ENCODE measurements at places on chromosomes 13 and 19. TPM values are rescaled to one million over a fixed set of nuclear protein-coding genes. Genes with fewer than 3 reads are reported as not detected.
A peak's percentile ranks its signal among the peaks of the same experiment; 100 is the strongest.

GRCh38 chr13:44263751-44264620 is 109.6 kb upstream of the SERP2 start:
- peaks cover 32% of the 10 kb centered on the region for H3K27me3 ChIP-seq
- H3K4me1 ChIP-seq: peaks cover 26% of the 10 kb centered on the region
- H3K36me3 ChIP-seq: no peaks in the 10 kb centered on the region
- no peak for DNase-seq

GRCh38 chr13:99431927-99432608 is 69.2 kb upstream of the TM9SF2 start:
- no peaks in the 10 kb centered on the region for H3K36me3 ChIP-seq
- no peak for DNase-seq
- peak overlapping the region; percentile 76 for H3K4me3 ChIP-seq
- peaks cover 6% of the 10 kb centered on the region for H3K27me3 ChIP-seq
- H3K27ac ChIP-seq: peak overlapping the region; percentile 74
- peaks cover 29% of the 10 kb centered on the region for H3K4me1 ChIP-seq

GRCh38 chr13:97889803-97890202 is 63.7 kb upstream of the IPO5 start:
- H3K36me3 ChIP-seq: no peaks in the 10 kb centered on the region
- peaks cover 23% of the 10 kb centered on the region for H3K4me1 ChIP-seq
- H3K4me3 ChIP-seq: no peak overlapping the region
- peak overlapping the region; percentile 18 for H3K27ac ChIP-seq
- H3K27me3 ChIP-seq: no peaks in the 10 kb centered on the region

DNA sequence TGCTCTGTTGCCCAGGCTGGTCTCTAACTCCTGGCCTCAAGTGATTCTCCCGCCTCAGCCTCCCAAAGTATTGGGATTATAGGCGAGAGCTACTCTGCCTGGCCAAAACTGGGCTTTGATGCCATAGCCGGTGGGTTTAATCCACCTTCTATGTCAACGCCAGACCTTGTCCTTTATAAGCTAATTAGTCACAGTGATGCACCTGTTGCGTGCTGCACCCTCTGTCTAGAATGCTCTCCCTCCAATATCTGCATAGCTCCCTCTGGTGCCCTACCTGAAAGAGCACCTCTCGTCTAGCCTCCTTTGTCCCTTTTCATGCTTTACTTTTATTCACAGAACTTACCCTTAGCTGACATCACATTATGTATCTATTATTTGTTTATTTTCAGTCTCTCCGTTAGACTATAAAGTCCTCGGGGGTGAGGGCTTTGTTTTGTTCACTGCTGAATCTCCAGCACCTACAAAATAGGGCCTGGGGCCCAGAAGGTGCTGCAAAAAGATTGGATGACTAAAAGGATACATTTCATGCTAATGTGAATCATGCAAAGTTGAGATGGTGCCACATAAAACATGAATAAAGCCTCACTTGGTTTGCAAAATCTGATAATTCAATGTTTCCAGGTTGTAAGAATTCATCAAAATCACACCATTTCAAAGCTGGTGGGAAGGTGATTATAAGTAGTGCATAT is 148.1 kb downstream of the USP12 start:
- no peak for DNase-seq
- no peaks in the 10 kb centered on the region for H3K36me3 ChIP-seq
- no peak overlapping the region for H3K4me3 ChIP-seq

The A1BG gene
- 31.9 TPM for total RNA-seq

DNA sequence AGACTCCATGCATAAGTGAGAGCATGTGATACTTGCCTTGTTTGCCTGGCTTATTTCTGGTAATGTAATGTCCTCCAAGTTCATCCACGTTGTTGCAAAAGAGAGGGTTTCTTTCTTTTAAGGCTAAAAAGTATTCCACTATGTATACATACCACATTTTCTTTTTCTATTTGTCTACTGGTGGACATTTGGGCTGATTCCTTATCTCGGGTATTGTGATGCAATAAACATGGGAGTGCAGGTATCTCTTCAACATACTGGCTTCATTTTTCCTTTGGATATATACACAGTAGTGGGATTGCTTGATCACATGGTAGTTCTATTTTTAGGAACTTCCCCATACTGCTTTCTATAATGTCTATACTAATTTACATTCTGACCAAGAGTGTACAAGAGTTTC is 49.6 kb upstream of the EBPL start:
- no peak overlapping the region for H3K27ac ChIP-seq
- H3K36me3 ChIP-seq: peaks cover 16% of the 10 kb centered on the region
- H3K4me1 ChIP-seq: no peaks in the 10 kb centered on the region
- no peaks in the 10 kb centered on the region for H3K27me3 ChIP-seq

DNA sequence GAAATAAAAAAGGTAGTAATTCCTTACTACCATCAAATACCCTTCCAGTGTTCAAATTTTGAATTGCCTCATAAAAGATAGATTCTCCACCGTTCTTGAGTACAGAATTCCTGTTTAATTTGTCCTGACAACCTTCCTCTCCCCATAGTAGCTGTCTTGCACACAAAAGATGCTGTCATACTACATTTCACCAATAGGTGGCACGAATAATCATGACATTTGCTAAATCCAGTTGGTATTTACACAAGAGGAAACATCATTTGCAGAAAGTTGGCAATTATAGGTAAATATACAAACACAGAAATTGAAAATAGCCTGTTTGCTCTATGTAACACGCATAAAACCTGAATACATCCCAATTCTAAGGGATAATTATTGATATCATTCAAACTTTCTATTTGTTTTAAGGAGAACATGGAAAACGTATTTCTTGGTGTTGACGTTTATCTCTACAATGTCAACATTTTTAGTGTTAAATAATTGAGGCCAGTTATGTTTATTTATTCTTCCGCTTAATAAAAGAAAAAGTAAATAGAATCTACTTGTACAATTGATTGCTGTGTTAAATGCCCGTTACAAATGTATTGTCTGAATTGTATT is 58.3 kb upstream of the CLDN10 start:
- H3K27ac ChIP-seq: no peak overlapping the region
- H3K4me3 ChIP-seq: no peak overlapping the region
- peaks cover 8% of the 10 kb centered on the region for H3K27me3 ChIP-seq
- no peaks in the 10 kb centered on the region for H3K36me3 ChIP-seq
- peak; percentile 65 for DNase-seq
- H3K4me1 ChIP-seq: no peaks in the 10 kb centered on the region

- H3K4me3 ChIP-seq: no peak overlapping the region
- no peaks in the 10 kb centered on the region for H3K27me3 ChIP-seq
- H3K36me3 ChIP-seq: no peaks in the 10 kb centered on the region
- H3K4me1 ChIP-seq: no peaks in the 10 kb centered on the region
- H3K27ac ChIP-seq: no peak overlapping the region
- peak; percentile 58 for DNase-seq
These were observed 60.4 kb upstream of the OLFM4 start for GRCh38 chr13:52968074-52968700.

The FSD1 gene
- 12.8 TPM for total RNA-seq

The HS6ST3 gene
- total RNA-seq: not detected

DNA sequence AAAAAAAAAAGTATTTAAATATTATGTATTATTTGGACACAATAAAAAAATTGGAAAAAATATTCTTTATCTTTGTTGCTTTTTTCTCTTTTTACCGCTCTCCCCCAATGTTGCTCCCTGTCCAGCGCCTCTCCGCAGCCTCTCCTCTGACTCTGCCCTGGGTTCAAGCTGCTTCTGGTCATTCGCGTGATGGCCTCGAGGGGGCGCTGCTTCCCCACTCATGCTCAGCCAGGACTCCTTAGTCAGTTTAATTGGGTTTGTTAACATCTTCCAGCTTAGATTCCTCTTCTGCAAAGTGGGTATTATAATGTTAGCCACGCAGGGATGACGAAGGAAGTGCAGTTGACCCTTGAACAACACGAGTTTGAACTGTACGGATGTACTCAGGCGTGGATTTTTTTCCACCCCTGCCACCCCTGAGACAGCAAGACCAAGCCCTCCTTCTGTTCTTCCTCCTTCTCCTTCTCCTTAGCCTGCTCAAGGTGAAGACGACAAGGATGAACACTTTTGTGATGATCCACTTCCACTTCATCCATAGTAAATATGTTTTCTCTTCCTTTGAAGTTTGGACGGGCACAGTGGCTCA is 4.9 kb upstream of the NWD1 start:
- no peak overlapping the region for H3K27ac ChIP-seq
- no peaks in the 10 kb centered on the region for H3K4me1 ChIP-seq
- peak; percentile 6 for DNase-seq

DNA sequence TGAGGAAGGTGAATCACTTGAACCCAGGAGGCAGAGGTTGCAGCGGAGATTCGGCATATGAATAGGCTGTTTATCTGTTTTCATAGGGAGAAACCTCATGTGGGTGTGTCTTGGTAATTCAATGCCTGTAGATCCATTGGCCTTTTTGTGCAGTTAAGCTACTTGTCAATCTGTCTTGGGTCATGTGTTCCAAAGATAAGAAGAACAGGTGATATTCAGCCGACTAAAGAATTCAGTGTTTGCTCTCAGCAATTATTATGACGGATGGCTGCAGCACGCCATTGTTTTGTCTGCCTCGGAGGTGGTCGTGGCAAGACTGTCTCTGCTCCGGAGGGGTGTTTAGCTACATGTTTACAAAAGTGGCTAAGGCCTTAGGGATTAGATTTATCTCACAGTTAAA is 573.0 kb upstream of the PCDH9 start:
- H3K27ac ChIP-seq: no peak overlapping the region
- no peak for DNase-seq
- no peaks in the 10 kb centered on the region for H3K27me3 ChIP-seq
- no peak overlapping the region for H3K4me3 ChIP-seq
- 0 out of 2 replicates have a peak, but pooled peaks cover 5% of the 10 kb centered on the region for H3K36me3 ChIP-seq
- no peaks in the 10 kb centered on the region for H3K4me1 ChIP-seq
